ENCODE measurements at places on chromosomes 7 and 10.
A peak's percentile ranks its signal among the peaks of the same experiment; 100 is the strongest.

DNA sequence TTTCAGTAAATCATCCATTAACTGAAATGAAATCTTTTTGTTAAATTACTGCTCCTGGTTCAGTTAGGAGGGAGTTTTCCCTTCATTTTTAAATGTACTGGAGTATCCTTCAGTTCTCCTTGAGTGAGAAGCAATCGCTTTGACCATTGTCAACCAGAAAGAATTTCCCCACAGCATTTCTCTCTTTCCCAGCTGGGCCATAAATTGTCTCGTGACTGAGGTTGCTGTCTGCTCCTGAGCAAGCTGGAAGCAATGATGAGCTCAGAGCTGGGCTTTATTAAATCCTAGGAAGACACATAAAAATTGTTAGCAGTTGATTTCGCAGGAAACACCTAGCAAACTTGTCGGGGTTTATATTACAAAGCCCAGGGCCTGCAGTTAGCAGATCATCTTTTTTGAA lies 102.0 kb upstream of the INSYN2A start:
- no peak overlapping the region for H3K4me3 ChIP-seq
- no peak overlapping the region for H3K27ac ChIP-seq
- DNase-seq: no peak

GRCh38 chr10:9010931-9011670 lies 956.6 kb downstream of the GATA3 start:
- H3K27me3 ChIP-seq: no peaks in the 10 kb centered on the region
- no peak overlapping the region for H3K27ac ChIP-seq
- no peak for DNase-seq
- no peaks in the 10 kb centered on the region for H3K36me3 ChIP-seq
- H3K4me1 ChIP-seq: no peaks in the 10 kb centered on the region

GRCh38 chr7:41566581-41566980 lies 136.3 kb downstream of the INHBA start:
- H3K27me3 ChIP-seq: no peaks in the 10 kb centered on the region
- DNase-seq: no peak
- no peak overlapping the region for H3K27ac ChIP-seq
- no peaks in the 10 kb centered on the region for H3K4me1 ChIP-seq
- H3K4me3 ChIP-seq: no peak overlapping the region

GRCh38 chr7:26662646-26663045 lies 201.7 kb downstream of the SKAP2 start:
- no peak overlapping the region for H3K27ac ChIP-seq
- H3K4me1 ChIP-seq: no peaks in the 10 kb centered on the region
- H3K4me3 ChIP-seq: no peak overlapping the region
- DNase-seq: no peak

GRCh38 chr10:117664288-117664687 lies 121.7 kb downstream of the EMX2 start:
- DNase-seq: no peak
- no peaks in the 10 kb centered on the region for H3K4me1 ChIP-seq
- no peaks in the 10 kb centered on the region for H3K27me3 ChIP-seq
- H3K27ac ChIP-seq: no peak overlapping the region
- H3K36me3 ChIP-seq: no peaks in the 10 kb centered on the region
- no peak overlapping the region for H3K4me3 ChIP-seq

- DNase-seq: peak; percentile 77
- no peaks in the 10 kb centered on the region for H3K36me3 ChIP-seq
- no peak overlapping the region for H3K4me3 ChIP-seq
- peaks cover 2% of the 10 kb centered on the region for H3K4me1 ChIP-seq
- H3K27me3 ChIP-seq: no peaks in the 10 kb centered on the region
- no peak overlapping the region for H3K27ac ChIP-seq
Observed at GRCh38 chr10:23067939-23068775, 27.2 kb upstream of the MSRB2 start.

DNA sequence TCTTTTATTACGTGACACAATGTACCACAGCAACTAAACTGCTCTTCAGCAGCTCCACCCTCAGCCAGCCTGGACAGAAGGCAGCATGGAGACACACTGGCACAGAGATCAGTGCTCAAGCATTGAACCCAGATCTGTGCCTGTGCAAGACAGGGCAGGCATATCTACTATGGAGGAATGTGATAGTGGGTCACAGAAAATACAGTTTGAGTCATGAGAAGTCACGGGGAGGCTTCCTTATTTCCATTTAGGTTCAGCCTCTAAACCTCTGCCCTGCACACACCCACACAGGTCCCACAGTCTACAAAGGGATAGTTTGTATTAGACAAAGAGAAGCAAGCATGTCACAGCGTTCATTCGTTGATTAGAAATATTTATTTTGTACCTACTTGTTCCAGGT lies 187.4 kb upstream of the AGR3 start:
- H3K4me1 ChIP-seq: no peaks in the 10 kb centered on the region
- DNase-seq: no peak
- peak overlapping the region; percentile 39 for H3K27ac ChIP-seq
- no peaks in the 10 kb centered on the region for H3K36me3 ChIP-seq
- no peak overlapping the region for H3K4me3 ChIP-seq

GRCh38 chr10:46020344-46020657 lies 10.1 kb downstream of the NCOA4 start:
- peaks cover 5% of the 10 kb centered on the region for H3K4me1 ChIP-seq
- H3K4me3 ChIP-seq: no peak overlapping the region
- H3K27ac ChIP-seq: peak overlapping the region; percentile 50
- H3K27me3 ChIP-seq: no peaks in the 10 kb centered on the region
- DNase-seq: no peak
- H3K36me3 ChIP-seq: peaks cover 4% of the 10 kb centered on the region
